ENCODE measurements at places on chromosomes 6 and 20. TPM values are rescaled to one million over a fixed set of nuclear protein-coding genes. Genes with fewer than 3 reads are reported as not detected.

- DNase-seq: peak; percentile 68
Measured at GRCh38 chr20:1894471-1894950, 696 bp upstream of the SIRPA start.

- DNase-seq: no peak
Measured at GRCh38 chr6:28002161-28002560, 45.1 kb downstream of the OR2B6 start.

DNA sequence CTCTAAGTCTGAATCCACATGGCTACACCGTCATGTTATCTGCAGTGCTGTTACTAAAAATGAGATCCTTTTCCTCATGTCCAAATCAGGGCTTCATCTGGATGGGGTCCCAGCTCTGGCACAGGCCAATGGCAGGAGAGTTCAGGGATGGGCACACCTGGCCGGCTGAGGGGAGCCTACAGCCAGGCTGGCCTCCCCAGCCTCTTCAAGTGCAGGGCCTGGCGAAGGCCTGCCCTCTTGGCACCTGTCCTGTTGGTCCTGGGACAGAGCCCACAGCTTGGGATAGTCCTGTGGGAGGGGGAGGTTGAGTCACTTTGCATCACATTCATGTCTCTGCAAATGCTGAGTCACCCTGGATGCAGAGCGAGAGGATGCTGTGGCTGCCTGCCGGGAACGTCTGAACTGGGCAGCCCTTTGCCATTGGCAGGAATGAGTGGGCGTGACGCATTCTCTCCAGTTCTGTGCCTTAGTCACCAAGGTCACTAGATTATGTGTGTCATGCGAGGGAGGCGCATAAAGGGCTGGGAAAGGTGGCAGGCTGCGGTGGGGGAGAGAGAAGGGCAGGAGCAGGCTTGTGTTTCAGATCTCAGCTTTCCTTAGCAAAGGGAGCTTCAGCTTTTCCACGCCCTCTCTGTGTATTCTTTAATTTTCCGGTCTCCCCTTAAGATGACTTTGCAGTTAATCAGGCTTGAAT is 223.2 kb upstream of the ECI2 start:
- peak; percentile 93 for DNase-seq

DNA sequence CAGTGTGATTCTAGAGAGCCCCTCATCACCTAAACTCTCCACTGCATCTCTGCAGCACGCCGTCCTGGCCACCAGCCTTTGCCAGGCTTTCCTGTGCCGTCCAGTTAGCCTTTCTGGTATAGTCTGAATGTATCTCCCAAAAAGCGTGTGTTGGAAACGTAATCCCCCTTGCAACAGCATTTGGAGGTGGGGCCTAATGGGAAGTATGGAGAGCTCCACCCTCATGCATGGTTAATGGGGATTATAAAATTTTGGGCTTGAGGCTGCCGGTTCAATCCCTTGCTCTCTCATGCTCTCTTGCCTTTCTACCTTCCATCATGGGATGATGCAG is 53.4 kb downstream of the NEDD9 start:
- no peak for DNase-seq

GRCh38 chr20:61041481-61041880 is 210.6 kb upstream of the CDH4 start:
- DNase-seq: no peak

Gene PPP1R3G
- total RNA-seq: 1.6 TPM

DNA sequence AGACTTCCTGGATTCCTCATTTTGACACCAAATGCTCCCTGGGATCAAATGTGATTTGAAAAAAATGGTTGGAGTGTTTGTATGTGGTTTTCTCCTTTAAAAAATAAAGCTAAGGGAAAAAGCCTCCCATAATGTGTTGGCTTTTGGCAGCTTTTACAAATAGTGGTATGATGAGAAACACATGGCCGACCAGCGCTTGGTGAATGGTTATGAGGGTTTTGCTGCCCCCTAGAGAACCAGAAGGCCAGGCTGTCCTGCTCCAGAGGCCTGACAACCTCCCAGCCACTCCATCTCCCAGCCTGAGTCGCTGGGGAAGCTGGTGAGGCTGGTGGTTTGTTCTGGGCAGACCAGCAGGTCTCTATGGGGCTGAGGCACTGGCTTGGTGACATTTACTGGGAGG is 69.3 kb downstream of the CLIC5 start:
- no peak for DNase-seq

GRCh38 chr6:142637624-142638351 is 307.2 kb downstream of the HIVEP2 start:
- DNase-seq: no peak

GRCh38 chr6:116876635-116877611 is at the start of gene RFX6:
Gene RFX6, plus strand, starts transcription at chr6:116877242. Its CDS starts 34 bp downstream, at chr6:116877276.
- DNase-seq: no peak

GRCh38 chr20:41218466-41218865 is 81.1 kb downstream of the PLCG1 start:
- DNase-seq: no peak

GRCh38 chr6:3310051-3310448 is 51.3 kb downstream of the PSMG4 start:
- DNase-seq: no peak

DNA sequence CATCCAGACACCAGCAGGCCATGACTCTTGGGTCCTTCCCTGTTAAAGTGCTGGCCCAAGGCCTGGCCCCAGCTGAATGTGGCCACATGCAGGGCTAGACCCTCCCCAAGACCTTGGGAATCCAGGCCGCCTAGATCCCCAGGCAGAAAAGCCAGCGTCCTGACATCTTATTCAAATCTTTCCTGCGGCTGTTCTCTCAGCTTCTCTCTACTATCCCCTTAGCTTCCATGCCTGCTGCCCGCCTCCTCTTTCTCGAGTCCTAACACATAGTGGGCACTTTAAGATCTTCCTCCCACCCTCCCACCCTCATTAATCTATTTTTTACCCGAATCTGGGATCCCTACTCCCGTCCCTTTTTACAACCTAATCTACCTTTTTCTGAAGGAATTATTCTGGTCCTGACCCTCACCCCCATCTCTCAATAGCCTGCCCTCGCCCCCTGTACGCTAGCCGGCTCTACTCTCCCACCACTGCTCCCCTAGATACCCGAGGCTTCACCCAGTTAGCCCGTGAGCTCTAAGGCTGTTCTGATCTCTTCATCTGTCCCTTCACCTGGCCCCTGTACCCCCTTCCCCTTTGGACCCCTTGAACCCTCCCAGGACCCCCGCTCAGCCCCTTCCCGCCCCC is at the start of gene CCHCR1:
TSS of gene CCHCR1 (minus strand) at position 290 of the 627 bp plus-strand sequence. CDS start at position 88, 202 bp downstream.
- DNase-seq: no peak

Data from left colon (tissue), 2 donors.